ENCODE measurements at places on chromosomes 5 and 9.

DNA sequence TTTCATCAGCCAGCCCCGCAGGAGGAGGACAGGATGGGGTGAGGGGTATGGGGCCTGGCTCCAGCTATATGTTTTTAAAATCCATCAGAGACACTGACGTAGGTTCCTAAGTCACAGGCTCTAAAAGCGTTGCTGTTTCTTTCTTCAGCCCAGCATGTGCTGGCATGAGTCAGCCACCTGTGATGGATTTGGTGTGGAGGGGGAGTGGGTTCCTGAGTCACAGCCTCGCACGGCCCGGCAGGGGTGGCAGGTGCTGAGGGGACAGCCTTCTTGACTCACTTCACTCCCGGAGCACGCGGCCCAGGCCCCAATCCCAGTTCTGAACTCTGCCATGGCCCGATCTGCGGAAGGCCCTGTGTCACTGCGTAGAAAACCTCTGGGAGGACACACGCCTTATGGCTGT is 38.8 kb upstream of the RPL26L1 start:
- DNase-seq = no peak

GRCh38 chr5:150149618-150150017 is 6.0 kb downstream of the PDGFRB start:
- no peak for DNase-seq

- peak; percentile 71 for DNase-seq
Measured at GRCh38 chr5:62284946-62285891, 20.8 kb upstream of the KIF2A start.

DNA sequence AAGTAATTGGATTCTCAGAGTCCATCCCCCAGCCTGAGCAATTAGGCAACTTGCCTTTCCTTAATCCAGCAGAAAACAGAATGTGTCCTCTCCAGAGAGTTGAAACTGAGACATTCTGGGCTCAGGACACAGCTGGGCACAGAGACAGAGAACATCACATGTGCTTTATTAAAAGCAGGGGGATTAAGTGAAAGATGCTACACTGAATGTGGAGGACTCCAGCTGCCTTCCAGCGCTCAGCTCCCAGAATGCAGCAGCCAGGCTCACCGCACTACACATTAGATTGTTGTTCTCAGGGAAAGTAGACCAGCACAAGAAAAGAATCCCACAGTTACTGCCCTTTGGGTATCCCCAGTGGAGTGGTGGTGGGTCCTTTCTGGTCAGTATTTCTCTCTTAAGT is 141.6 kb upstream of the IL12B start:
- DNase-seq = no peak

GRCh38 chr9:124660341-124660801 is 110.7 kb downstream of the NR6A1 start:
- DNase-seq = peak; percentile 8

GRCh38 chr5:93607367-93608258 is 24.6 kb downstream of the NR2F1 start:
- DNase-seq = no peak

GRCh38 chr5:94402096-94402495 is 216.3 kb downstream of the KIAA0825 start:
- DNase-seq = no peak

Data from activated naive CD8-positive, alpha-beta T cell treated with anti-CD3 and anti-CD28 coated beads, Interleukin-2, amount 50 U/mL, for 24 hours (primary cell).